EH (cell line): ENCODE measurements at places on chromosomes 11 and 22.

DNA sequence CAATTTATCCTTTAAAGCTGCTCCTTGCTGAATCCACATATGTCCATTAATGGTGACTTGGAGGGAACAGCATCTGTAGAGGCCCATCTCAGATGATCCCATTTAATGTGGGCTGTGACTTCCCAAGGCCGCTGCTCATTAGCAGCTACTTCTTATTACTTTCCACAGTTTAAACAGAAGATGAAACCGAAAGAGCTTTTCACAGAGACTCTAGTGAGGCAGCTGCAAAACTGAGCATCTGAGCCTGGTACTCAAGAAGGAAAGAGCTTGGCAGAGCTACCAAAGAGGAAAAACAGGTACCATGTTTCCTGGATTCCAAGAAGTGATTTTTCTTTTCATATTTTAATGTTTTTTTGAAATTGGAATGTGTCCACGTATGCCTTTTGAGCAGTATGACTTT lies 110.5 kb upstream of the NARS2 start:
- DNase-seq, result no peak

GRCh38 chr11:70828593-70829082 lies 423.7 kb downstream of the SHANK2 start:
- no peak for DNase-seq

DNA sequence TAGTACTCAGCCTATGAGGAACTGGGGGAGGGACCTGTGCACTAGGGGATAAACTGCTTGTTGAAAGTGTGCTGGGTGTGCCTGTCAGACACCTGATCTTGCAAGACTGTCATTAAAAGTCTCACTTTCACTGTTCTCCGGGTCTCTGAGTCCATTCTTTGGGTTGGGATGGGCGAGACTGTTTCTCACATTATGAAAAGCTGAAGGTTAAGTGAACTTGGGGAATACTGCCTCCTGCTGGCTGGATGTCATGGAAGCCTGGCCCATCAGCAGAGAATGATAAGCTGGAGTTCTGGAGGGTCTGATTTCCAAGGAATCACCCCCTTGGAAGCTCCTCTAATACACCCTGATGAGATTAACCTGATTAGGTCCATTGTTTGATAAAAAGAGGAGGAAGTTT lies 9.0 kb upstream of the VPREB1 start:
- DNase-seq, result no peak

- peak; percentile 16 for DNase-seq
Observed at GRCh38 chr11:61298663-61299244, 3.6 kb upstream of the VWCE start.

DNA sequence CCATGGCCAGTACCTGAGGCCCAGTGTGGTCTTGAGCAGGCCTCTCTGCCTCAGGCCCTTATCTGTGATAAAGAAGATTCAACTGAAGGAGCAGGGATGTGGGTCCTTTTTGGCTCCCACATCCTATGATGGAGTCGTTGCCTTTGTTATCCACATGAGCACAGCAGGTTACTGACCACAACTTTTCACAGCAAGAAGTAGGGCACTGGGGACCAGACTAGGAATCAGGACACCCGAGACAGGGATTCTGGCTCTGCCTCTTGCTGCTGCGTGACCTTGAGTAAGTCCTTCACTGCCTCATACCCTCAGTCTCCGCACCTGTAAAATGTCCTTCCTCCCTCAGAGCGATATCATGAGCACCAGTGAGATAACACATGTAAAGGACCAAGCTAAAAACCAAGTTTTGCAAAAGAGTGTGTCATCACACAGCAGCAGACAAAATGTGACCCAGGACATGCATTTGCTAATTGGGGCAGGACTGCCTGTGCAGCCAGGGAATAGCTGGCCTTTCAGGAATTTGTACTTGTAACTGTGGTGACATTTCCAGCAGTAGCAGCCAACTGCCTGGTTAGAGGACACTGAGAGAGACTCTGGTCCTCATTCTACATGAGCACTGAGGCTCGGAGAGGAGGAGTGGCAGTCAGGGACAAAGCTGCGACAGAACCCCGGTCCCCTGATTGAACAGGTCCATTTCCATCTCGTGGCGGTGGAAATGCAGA lies 13.2 kb upstream of the SMIM35 start:
- DNase-seq, result no peak

- no peak for DNase-seq
Observed at GRCh38 chr11:118791961-118792569, 1.1 kb upstream of the DDX6 start.

DNA sequence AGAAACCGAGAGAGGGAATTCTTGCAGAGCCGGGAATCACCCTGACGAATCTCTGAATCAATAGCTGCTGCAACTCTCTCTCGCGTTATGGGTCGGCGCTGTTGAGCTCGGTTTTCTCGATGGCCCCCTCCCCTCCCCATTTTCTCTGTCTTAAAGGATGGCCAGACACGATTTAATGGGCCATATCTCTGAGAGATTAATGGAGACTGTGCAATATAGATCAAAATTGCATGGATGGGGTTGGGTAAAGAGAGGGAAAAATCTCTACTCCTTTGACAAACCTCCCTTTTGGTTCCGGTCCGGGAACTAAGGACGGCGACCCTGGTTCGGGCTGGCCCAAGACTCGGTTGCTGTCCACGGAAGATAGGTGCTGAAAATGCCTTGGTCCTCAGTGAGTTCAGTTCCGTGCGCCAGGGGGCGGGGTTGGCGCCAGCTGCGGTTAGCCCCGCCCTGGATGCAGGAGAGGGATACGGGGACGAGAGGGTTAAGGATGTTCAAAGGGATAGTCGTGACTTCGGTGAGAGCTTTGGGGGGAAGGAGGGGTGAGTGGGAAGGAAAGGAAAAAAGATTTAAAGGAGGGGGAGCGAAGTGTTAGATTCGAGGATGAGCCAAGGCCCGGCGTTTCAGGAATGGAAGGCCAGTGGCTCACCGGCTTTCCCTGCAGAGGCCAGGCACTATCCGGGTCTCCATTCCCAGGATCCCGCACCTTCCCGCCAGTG lies 103.6 kb upstream of the HSD17B12 start:
- DNase-seq, result peak; percentile 58

- no peak for DNase-seq
Observed at GRCh38 chr22:25091458-25091857, 108.2 kb upstream of the CRYBB3 start.

- no peak for DNase-seq
Observed at GRCh38 chr11:126880872-126881271, 119.7 kb downstream of the KIRREL3 start.

DNA sequence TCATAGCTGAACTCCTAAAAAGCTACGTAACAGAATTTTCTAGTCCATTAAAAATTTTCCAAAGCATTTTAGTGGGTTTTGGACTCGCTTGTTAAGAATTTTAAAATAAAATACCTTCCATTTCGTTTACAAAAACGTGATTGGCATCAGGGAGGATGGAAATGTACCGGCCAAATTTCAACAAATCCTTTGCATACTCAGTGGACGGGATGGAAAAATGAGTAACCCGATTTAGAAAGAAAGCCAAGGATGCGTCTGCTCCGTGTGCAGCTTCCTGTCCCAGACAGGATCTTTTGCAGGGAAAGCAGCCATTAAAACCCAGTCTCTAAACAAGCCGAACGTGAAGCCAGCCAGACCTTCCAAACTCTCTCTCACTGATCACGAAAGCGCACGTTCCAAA lies 15.6 kb downstream of the TMEM184B start:
- DNase-seq, result peak; percentile 89

- DNase-seq, result no peak
Observed at GRCh38 chr11:87871056-87871455, 304.2 kb downstream of the RAB38 start.

GRCh38 chr11:8229299-8230177 lies 34.1 kb downstream of the LMO1 start:
- DNase-seq, result peak; percentile 43

DNA sequence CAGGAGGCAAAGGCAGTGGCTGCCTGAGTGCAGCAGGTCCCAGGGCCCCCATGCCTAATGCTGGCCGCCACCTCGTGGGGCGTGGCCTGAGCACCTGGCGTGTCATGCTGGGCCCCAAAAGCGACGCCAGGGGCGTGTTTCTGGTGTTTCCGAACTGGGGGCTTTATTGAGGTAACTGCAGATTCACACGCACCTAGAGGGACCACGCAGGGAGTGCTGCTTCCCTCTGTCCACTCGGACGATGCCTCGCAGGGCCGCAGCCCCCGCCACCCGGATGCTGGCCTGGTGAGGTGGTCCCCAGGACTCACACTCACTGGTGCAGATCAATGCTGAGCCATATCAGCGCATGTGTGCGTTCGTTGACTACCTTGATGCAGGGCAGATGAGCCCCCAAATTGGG lies 736.2 kb downstream of the BRD1 start:
- DNase-seq, result no peak

- DNase-seq, result no peak
Observed at GRCh38 chr11:27408246-27408800, 45.3 kb upstream of the CCDC34 start.

- DNase-seq, result no peak
Observed at GRCh38 chr11:134958336-134958640, 546.2 kb upstream of the B3GAT1 start.

- DNase-seq, result no peak
Observed at GRCh38 chr11:119476666-119477331, 53.8 kb upstream of the THY1 start.

GRCh38 chr22:41636467-41636866 lies 15.4 kb downstream of the XRCC6 start:
- peak; percentile 72 for DNase-seq
